Dermis microvascular lymphatic vessel endothelial cell (primary cell): ENCODE measurements at places on chromosomes 7 and 10.

DNA sequence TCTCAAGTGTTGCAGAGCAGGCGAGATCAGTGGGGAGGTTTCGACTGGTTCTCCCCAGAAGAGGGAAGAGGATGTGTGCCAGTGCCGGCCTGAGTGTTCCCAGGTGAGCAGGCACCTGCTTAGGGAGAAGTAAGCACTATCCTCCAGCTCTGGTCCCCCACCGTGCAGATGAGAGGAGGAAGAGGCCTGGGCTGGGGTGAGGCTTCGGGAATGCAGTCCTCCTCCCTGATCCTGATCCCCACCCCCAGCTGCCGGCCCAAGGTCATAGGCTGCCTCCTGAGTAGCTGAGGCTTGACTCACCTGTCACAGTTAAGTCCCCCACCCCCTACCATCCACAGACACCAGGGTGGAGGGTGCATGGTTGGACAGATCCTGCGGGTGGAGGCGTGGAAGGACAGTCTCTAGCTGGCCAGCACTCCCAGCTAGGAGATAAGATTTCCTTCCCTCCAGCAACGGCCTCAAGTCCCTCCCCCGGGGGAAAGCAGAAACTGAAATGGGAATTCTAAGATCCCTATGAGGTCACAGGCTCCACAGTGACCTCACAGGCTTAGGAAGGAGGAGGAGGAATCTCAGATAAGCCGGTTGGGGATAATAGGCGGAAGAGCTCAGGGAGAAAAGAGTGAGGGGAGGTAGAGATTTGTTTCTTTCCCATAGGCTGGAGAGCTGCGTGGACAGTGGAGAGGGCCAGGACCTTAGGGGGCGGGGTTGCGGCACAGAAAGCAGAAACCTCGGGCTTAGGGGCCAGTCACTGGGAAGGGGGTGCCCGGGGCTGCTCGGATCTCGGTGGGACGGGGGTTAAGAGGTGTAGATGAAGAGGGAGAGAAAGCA lies 1.0 kb downstream of the LRCH4 start:
- no peak for DNase-seq

GRCh38 chr10:31390804-31391203 lies 71.8 kb downstream of the ZEB1 start:
- DNase-seq, result no peak

- DNase-seq, result no peak
Observed at GRCh38 chr10:51321980-51322379, 247.7 kb downstream of the PRKG1 start.

DNA sequence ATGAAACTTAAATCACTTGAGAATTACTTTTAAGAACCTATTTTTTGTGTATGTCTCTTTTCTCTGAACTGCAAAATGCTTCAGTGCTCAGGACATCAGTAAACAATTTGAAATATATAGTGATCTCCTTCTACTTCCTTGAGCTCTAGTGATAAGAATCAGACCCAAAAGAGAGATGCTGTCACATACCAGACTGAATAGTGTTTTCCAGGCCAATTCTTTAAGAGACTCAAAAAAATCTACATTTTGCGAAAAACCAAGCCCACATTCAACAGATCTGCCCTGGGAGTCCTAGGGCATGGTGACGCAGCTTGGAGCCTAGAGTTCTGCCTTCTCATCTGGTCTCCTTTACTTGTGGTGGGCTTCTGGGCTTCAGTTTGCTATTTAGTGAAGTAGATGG lies 72.1 kb upstream of the SLC13A1 start:
- no peak for DNase-seq

DNA sequence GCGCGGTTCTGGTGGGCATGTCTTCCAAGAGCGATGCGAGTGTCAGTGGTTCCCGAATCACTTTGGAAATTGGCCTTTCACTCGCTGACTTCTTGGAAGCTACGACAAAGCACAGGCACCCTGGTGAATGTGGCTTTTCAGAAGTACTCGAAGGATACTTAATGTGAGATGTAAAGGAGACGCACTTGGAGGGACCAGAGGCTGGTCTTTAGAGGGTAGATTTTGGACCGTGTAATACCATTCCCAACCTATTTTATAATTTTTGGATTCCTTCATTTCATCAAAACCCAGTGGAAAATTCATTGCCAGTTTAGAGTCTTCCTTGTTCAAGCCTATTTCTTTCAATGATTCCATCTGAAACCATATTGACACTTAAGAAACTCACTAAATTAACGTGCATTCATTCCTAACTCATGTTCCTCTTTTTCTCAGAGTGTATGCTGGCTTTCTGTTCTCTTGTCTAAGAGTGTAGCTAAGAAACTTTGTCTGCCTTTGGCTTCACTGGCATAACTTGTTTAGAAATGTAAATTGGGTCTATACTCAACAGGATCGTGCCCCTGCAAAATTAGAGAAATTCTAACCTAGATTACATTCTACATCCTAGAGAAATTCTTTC lies 645 bp upstream of the COPG2 start:
- no peak for DNase-seq

GRCh38 chr10:59625721-59626522 lies 83.7 kb downstream of the SLC16A9 start:
- DNase-seq, result peak; percentile 66

- no peak for DNase-seq
Observed at GRCh38 chr7:3179456-3179855, 121.6 kb upstream of the SDK1 start.

DNA sequence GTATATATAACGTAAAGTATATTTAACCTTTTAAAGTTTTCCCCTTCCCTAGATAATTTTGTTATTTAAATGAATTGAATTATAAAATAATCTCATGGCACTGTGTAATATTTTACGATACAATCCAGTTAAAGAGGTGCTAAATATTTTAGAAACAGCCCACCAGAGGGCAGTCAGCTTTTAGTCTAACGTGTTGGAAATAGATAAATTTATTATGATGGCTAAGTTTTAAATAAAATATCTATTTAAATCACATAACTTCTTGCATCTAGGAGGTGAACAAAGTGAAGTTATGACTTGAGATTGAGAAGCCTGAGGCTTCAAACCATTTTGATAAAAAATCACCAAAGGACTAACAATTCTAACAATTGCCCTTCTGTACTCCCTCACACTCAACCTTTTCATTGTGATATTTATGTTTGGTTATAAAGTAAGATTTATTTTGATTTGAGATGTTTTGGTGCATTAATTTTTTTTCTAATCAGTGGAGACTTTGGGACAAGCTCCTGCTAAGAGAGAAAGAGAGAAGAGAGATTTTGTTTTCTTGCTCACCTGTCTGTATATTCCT lies 171.5 kb upstream of the SP4 start:
- DNase-seq, result peak; percentile 38

- no peak for DNase-seq
Observed at GRCh38 chr10:126732868-126733267, 62.4 kb upstream of the C10orf90 start.

DNA sequence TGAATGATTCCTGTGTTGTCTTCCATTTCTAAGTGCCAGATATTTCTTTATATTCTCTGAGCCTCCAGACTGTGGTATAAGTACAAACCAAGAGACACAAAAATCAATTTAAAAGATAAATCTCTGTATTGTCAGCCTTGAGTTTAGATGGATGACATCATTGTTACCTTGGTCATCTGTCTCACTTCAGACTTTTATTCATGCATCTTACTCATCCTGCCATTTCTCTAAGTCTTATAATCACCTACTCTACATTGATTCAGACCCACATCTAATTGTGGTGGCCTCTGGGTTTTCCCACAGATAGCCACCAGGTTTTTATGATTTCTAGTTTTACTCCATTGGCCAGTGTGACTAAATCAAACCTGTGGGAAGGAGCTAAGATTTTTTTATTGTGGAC lies 26.8 kb upstream of the HDAC9 start:
- DNase-seq, result no peak

DNA sequence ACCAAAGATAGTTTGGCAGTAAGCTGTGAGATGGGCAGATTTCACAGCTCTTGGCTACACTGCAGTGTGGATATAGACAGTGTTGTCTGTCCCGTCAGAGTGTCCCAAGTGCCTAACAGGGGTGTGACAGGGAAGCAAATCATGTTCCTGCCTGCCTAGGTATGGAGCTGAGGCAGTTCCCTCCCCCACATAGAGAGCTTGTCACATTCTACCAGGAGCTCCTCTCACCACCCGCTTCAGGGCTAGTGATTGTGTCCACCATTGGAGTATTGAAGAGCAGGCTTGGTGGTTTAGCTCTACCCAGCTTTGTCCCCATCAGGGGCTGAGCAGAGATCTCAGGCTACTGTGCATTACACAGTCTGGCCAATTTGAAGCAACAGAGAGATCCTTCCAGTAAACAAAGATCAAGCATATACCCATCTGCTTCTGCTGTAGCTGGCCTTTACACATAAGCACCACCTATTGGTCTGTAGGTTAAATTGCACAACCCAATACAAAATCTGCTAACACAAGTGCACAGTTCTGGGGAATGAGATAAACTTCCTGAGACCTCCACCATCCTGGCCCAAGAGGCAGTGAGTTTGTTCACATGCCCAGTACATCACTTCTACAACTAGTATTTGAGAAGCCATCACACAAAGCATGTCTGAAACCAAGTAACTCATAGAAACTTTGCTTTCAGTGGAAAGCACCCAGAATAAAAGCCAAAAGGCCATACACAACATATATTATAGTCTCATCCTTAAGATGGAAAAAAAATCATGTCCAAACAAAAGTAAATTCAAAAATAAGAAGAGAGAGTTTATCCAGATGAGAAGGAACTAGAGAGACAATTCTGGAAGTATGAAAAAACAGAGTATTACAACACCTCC lies 67.3 kb downstream of the GLCCI1 start:
- DNase-seq, result peak; percentile 10

DNA sequence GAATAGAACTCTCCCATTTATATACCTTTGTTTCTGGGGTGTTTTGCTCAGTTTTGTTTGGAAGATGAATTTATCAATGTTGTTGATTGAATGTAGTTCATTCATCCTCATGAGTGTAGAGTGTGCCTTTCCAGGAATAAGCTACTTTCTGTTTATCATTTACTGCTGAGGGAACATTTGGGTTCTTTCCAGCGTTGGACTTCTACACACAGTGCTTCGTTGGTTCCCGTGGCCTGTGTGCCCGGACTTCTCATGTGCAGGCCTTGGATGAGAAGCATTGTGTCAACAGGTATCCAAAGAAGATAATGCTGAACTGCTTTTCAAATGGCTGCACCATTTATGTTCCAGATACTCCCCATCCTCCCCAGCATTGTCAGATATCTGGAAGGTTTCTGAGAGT lies 107.6 kb upstream of the TNS3 start:
- DNase-seq, result no peak

DNA sequence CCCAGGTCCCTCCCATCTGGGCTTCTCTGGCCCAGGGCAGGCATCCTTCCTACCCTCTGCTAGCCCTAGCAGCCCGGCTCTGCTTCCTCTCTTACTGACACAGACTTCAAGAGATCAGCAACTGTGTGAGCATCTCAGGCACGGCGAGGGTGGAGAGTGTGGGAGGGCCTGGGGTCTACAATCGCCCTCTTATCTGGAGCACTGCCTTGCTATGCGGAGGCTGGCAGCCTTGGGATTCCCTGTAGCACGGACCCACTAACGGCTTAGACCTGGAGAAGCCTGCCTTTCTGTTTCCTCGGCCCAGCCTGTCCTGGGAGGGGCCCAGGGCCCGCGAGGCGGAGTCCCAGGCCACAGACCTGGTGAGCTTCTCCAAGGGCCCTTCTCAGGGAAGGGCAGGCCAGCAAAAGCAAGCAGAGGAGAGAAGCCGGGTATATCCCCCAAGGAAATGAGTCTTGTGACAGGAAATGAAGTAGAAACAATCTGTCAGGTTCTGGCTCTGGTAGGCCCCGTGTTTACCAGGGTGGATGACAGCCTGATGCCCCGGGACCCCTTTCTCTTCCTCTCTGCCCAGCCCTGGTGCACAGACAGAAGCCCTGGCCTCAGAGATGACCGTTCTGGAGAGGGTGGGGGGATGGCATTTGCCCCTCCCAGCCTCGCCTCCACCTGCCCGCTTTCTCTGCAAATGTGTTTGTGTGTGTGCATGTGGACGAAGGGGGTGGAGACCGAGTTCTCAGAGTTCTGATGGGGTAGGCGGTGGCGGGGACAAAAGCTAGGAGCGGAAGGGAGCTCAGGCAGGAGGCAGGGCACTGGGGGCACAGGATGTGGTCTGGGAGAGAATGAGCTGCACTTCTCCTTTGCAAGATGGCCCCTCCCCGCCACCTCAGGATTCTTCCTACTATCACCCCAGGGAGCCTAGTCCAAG lies 2.5 kb downstream of the LRCH4 start:
- no peak for DNase-seq

DNA sequence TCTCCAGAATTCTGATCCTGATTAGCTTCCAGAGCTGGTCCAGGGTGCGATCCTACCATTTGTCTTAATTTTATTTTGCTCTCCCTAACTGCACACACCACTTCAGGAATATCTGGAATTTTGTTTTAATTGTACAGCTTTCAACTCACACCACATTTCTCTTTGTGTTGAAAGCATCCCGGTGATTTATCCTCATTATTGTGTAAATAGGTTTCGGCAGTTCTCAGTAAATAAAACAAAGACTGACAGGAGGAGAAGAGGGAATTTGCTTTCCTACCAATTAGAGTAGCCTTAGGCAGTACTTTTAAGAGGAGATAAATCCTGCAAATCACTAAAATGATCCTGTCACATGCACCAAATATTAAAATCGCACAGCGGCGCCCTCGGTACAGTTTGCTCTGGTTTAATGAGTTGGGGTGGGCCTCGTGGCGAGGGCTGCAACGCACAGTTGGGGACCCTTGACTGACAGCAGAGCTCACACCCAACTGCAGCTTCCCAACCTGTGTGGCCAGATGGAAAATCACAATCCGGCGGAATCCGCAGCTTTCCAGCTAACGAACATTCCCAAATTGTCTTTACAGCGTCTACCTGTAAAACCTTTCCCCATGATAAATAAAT lies 62.6 kb downstream of the EBF3 start:
- no peak for DNase-seq

DNA sequence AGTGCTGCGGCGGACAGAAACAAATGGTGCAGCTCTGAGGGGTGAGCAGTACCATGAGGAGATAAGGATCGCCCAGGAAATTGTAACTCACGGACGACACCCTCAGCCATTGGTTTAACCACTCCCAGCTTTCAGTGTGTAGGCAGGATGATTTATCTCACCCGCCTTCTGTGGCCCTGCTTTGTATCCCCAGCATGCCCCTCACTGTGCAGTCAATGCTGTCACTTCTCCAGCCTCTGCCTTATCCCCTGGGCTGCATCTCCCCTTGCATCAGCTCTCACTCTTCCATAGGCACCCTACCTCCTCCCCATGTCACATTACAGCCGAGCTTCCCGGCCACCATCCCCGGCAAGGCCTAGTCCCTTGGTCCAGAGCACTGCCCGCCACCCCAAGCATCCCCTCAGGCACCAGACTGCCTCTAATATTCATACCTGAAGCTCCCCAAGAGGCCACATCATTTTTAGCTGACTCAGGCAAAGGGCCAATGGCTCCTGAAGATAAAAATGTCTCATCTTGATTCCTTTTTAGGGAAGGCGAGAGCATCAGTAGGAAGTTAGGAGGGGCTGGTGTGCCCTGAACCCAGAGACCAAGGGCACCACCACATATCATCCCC lies 77.1 kb downstream of the CARD11 start:
- DNase-seq, result no peak

GRCh38 chr7:44372560-44373417 lies 47.4 kb upstream of the CAMK2B start:
- DNase-seq, result no peak

DNA sequence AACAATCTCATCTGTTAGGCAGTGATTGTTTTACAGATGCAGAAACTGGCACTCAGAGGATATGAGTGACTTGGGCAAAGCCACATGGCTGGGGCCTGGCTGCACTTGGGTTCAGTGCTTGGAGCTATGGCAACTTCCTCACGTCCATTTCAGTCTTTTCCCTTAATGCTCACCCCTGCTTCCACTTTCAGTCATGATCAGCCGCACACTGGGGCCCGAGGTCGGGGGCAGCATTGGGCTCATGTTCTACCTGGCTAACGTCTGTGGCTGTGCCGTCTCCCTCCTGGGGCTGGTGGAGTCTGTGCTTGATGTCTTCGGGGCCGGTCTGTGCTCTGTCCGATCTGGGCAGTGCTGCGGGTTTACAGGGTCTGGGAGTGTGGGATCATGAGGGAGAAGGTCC lies 3.0 kb downstream of the SLC12A9 start:
- DNase-seq, result no peak
